ENCODE measurements at places on chromosomes 3 and 15. TPM values are rescaled to one million over a fixed set of nuclear protein-coding genes. Genes with fewer than 3 reads are reported as not detected.

ZNF35 gene
- 2.9 TPM for total RNA-seq

TOP2B gene
- 170 TPM for total RNA-seq

VEPH1 gene
- total RNA-seq = not detected

EPHB3 gene
- total RNA-seq = not detected

COLQ gene
- total RNA-seq = 1.6 TPM

SLC27A2 gene
- 99.5 TPM for total RNA-seq

ATP13A4 gene
- total RNA-seq = 0.74 TPM

SERPINI2 gene
- total RNA-seq = not detected

RPL15 gene
- total RNA-seq = 1,865 TPM

MINDY4B gene
- not detected for total RNA-seq

NANOGP8 gene
- total RNA-seq = not detected

ACAP2 gene
- 51.5 TPM for total RNA-seq

GCSAM gene
- total RNA-seq = 1.9 TPM

FOXL2 gene
- total RNA-seq = not detected

MASP1 gene
- total RNA-seq = not detected

DET1 gene
- total RNA-seq = 1.5 TPM

RUBCN gene
- 43.6 TPM for total RNA-seq

HRG gene
- total RNA-seq = not detected

GOLGA6L7 gene
- not detected for total RNA-seq

SIDT1 gene
- total RNA-seq = 11.7 TPM

HYAL1 gene
- total RNA-seq = 0.59 TPM

TMC3 gene
- total RNA-seq = not detected

FGF12 gene
- total RNA-seq = not detected

GOLGA8T gene
- not detected for total RNA-seq

SERPINI1 gene
- total RNA-seq = 0.71 TPM

CLDN1 gene
- 6.0 TPM for total RNA-seq

CPB1 gene
- not detected for total RNA-seq

LMAN1L gene
- 0.32 TPM for total RNA-seq

DNAH12 gene
- total RNA-seq = 0.11 TPM

PLXND1 gene
- total RNA-seq = 1.3 TPM

KCNMB3 gene
- total RNA-seq = 0.52 TPM

DAZL gene
- not detected for total RNA-seq

PROS1 gene
- 1.7 TPM for total RNA-seq

UROC1 gene
- not detected for total RNA-seq

FSTL1 gene
- 0.16 TPM for total RNA-seq

FOXB1 gene
- 11.8 TPM for total RNA-seq

RHCG gene
- total RNA-seq = not detected

GOLGA6L10 gene
- total RNA-seq = 0.71 TPM

LRRC49 gene
- not detected for total RNA-seq

GABRA5 gene
- total RNA-seq = not detected

PPP1R14D gene
- total RNA-seq = not detected

ACP3 gene
- not detected for total RNA-seq

ASB14 gene
- not detected for total RNA-seq

Measured in activated T-helper 2 cell treated with anti-CD3 and anti-CD28 coated beads, Interferon-gamma antibody, Interleukin-2, Interleukin-4, amounts not matched to agents 10 μg/mL and 5 μg/mL and 100 μg/mL, durations not matched to agents 14 hours and 24 hours and 36 hours (primary cell).